Stimulated activated CD8-positive, alpha-beta memory T cell treated with anti-CD3 and anti-CD28 coated beads, Interleukin-7, amount 100 ng/mL, for 48 hours (primary cell): ENCODE measurements at places on chromosomes 6 and 20.
A peak's percentile ranks its signal among the peaks of the same experiment; 100 is the strongest.

DNA sequence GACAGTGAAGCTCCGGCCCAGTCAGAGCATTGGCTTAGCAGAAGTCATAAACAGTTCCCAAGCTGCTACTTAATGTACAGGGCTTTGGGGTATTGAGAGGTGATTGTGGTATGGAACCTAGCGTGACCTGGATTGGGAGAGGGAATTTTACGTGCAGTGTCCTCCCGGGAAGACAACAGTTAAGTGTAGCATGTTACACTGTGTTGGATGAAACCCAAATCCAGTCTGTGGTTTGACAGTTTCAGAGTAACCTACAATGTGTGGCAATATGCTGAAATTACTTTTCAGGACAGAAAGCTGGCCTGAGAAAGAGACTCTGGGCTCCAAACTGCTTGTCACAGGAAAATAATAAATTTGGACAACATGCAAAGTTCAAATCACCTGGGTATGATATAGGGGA, 28.1 kb upstream of the RALGAPA2 start:
- DNase-seq, result no peak

DNA sequence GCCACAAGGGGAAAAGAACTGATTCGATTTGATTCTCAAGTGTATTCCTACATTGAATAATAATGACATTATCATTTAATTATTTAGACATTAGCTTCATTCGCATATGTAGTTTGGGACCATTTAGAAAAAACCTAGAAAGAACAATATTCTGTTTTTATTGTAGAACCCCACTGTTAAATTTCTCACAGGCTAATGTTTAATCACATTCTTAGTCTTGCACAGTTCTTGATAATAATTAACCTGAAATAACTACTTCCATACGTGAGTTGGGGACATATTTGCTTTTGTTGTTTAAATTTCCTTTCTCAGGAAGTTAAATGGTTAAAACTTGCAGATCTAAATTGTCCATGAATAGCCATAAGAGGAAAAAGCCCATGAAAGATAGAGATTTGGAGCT, 275.2 kb downstream of the TFAP2B start:
- no peak for DNase-seq

- peak; percentile 50 for DNase-seq
These were observed 93.1 kb downstream of the PRND start for GRCh38 chr20:4814696-4815252.

GRCh38 chr20:50189681-50190250, 864 bp upstream of the CEBPB start:
- no peak for DNase-seq

- DNase-seq, result no peak
These were observed 201.2 kb upstream of the MYLIP start for GRCh38 chr6:15927531-15928225.

DNA sequence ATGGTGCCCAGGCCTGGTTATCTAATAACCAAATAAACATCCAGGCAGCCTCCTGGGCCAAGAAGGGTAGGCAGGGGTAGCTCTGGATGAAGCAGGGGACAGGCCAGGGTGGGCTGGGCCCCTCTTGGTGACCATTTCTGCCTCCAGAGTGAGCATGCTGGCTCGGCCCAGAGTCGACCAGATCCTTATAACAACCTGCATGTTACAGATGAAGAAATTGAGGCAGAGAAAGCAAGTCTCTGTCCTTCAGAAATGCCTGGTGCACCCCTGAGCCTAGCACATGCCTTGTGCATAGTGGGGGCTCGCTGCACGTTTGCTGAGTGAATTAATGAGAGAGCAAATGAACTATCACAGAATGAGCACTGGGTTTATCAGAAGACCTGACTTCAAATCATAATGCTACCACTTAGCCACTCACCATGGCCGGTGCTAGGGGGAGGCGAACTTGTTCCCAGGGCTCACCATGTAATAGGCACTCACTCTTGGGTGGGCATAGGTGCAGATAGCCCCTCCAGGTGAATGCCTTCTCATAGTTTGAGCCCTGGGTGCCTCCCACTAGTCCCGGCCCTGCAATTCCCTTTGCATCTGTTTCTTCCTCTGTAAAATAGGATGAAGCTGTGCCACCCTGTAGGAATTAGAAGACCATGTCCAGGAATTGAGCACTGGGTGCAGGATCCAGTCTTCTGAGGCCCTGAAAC, 3.8 kb upstream of the APCDD1L start:
- DNase-seq, result no peak
